ENCODE measurements at places on chromosomes 13 and 19.
A peak's percentile ranks its signal among the peaks of the same experiment; 100 is the strongest.

DNA sequence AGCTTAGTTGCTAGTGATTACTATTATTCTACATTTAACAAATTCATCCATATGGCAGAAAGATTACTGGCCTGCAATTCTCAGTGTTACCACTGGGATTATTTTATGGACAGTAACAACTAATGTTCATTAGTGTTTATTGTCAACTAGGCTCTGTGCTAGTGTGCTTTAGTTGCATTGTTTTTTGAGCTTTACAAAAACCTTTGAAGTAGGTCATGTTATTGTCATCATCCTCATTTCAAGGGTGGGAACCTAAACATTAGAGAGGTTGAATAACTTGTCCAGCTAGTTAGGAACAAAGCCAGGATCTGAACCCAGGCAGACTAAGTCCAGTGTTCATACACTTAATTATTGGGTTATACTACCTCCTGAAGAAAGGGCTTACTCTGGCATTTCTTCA lies 27.8 kb upstream of the TDRD3 start:
- DNase-seq, result no peak

DNA sequence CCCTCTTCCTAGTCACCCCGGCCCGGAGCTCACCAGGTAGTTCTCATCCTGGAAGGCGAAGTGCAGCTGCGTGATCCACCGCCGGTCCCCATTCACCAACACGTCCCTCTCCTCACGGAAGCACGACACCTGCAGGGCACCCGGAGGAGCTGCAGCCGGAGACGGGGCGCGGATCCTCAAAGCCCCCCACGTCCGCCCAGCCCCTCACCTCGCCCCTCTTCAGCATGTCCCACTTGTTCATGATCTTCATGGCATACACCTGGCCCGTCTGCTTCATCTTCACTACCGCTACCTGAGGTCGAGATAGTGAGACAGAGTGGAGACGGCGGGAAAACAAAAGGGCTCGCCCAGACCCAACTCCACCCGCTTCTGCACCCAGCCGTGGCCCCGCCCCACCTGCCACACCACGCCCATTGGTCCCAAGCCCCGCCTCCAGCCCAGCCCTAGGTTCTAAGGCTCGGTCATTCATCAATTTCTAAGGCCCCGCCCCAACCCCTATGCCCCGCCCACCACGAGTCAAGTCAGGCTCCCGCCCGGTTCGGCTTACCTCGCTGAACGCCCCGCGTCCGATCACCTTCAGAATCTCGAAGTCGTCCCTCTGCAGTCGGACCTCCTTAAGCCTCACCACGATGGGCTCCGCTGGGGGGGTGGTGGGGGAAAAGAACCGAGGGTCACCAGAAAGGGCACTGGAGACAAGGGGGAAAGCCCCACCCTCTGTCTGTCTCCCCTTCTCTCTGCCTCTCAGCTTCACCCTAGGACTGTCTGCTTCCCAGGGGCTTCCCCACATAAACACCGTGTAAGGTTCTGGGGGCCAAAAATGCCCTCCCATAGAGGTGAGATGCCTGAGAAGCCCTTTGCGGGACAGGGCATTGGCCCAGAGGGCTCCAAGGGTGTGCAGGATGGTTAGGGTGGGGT lies 2.8 kb downstream of the DMPK start:
- peak; percentile 81 for DNase-seq

DNA sequence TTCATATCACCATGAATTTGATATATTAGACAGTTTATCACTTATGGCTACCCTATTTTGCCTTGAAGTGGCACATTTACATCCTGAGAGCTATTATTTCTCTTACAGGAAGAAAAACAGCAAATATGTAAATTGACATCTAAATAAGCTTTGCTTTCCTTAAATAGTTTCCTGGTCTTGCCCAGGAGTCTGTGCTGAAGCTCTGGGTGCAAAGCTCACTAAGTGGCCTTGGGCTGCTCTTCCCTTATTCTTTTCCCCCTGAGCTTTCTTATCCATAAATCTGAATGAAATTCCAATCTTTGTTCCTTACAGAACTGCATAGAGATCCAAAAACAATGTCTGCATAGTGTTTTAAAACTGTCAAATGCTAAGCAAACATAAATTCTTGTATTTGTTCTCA lies 56.3 kb downstream of the TNFSF13B start:
- no peak for DNase-seq

- DNase-seq, result no peak
Observed at GRCh38 chr13:107961849-107962608, 253.3 kb downstream of the LIG4 start.

DNA sequence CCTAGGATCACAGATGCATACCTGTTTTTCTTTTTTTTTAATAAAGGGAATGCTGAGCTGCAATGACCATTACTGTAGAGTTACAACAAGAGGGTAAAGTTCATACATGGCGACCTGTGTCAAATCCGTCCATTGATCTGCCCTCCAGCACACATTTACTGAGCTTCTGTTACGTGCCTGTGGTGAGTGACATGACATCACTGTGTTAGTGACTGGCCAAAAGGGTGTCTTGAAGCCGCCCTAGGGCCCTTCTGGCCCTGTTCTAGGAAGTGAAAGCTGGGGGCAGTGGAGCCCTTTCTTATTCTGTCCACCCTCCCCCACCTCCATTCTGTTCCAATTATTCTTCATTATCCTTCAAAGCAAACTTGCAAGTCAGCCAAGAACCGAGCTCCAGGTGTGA lies 66.3 kb downstream of the ZIC5 start:
- peak; percentile 91 for DNase-seq

GRCh38 chr13:41919741-41920487 lies 41.0 kb downstream of the VWA8 start:
- no peak for DNase-seq

DNA sequence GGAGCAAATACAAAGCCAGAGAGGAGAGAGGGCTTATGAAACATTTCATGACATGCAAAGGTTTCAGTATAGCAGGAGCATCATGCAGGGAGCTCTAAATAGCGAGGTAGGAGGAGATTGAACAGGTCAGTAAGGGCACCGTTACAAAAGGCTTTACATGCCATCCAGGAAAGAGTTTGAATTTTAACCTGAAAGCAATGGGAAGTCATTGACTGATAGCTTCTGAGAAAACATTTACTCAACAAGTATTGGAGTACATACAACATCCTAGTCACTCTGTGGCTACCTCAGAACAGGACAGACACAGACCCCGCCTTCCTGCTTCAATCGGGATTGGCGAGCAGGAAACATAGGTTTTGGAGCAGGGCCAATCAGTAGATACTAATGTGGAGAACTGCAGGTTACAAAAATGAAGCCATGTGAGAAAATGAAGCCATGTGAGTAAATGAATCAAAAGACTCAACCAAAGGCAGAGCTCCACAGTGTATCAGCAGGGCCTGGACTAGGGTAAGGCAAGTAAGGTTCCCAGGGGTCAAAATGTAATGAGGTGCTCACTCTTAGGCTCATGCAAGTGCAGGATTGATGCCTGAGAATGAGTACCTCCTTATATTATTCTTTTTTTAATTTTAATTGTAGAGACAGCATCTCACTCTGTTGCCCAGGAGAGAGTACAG lies 46.8 kb upstream of the FNDC3A start:
- no peak for DNase-seq

DNA sequence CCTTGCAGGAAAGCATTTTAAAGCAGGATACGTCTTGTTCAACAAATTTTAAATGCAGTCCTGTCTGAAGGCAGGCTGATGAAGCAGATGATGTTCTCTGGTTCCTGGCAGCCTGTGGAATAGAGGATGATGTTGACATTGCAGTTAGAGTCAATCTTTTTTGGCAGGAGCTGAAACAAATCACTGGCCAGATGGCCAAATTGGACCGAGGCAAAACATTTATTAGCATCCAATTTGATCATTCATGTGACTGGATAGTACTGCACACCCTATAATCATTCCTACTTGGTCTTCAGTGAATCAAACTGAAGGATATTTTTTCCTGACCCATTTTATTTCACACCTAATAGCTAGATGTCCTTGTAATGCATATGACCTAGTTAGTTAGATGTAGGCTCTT lies 172.2 kb upstream of the SLC10A2 start:
- DNase-seq, result no peak

GRCh38 chr13:80224468-80224867 lies 116.5 kb downstream of the SPRY2 start:
- no peak for DNase-seq

DNA sequence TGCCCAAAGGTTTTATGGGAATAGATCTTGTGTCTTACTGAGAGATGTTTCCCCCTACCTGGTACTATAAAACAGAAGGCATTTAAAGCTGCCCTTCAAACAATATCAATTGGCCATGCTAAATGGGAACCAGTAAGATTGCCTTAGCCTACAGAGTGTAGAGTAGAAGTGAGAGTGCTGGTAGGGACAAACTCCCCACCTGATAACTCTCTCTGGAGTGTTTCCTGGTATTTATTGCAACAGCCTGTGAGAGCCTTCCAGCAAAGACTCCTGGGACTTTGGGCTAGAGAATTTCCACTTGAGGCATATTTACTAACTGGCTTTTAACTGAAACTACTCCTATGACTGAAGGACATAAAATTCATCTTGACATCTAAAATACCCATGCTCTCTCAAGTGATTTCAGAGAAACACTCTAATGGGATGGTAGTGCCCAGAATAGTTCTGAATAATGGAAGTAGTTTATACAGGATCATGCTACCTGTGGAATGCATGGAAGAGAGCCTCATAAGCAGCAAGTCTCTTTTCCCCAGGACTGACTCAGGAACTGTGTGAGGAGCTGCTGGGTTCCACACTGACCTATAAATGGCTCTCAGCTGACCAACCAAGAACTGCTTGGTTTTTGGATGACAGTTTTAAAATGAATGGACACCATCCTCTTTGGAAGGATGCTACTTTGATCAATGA lies 132.7 kb upstream of the SLITRK5 start:
- DNase-seq, result peak; percentile 22

GRCh38 chr19:48400018-48400742 lies 6.7 kb downstream of the GRIN2D start:
- DNase-seq, result peak; percentile 40

DNA sequence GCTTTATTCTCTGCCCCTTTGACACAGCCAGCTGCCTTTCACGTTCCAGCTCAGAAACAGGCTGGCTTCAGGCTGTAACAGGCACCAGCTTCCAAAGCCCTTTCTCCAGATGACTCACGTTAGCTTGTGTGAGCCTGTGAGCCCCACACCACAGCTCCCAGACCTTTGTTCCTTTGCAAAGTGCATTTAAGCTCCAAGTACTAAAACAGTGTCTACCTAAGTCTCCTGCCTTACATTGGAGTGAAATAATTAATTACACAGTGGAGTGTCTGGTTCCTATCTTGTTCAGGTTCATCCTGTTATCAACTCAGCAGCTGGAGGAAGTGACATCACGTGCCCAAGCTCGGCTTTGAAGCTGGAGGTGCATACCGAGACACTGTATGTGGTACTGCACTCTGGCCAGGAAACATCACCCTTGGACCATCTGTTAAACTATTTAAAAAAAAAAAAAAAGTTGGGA lies 475.8 kb downstream of the FOXO1 start:
- DNase-seq, result peak; percentile 10

- DNase-seq, result no peak
Observed at GRCh38 chr13:38902551-38902950, 88.1 kb downstream of the STOML3 start.

DNA sequence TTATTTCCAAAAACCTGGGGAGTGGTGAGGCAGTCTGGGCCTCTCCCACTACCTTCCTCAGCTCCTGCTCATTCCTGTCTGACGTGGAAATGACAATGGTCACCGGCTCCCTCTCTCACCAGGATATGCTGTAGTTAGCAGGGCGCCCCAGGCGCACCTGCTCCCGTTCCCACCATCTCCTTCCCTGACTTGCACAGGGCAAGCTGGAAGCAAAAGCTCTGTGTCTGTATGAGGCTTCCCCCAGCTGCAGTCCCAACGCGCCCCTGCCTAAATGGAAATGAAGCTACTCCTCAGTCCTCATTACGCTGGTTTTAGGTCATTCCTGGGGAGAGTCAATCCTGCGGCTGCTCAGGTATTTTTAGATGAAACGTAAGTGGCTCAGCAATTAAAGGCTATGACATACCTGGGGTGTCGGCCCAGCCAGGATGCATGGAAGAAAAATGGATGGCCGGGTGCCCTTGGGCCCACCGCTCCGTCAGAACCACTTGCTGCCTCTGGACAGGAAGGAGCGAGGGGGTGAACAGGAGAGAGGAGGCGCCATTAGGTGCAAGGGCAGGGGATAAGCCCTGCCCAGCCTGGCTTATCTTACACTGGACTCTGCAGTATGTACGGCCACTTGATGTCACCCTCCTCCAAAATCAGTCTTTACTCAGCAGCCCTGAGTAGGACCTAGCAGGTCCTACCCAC lies 32.4 kb downstream of the DHRS12 start:
- no peak for DNase-seq

GRCh38 chr19:10390652-10391286 lies 10.4 kb upstream of the TYK2 start:
- DNase-seq, result peak; percentile 47

- DNase-seq, result no peak
Observed at GRCh38 chr13:42270857-42271215, 1.1 kb upstream of the AKAP11 start.

GRCh38 chr13:37427843-37428494 lies 170.6 kb downstream of the POSTN start:
- no peak for DNase-seq

GRCh38 chr19:40369797-40370196 lies 20.2 kb downstream of the HIPK4 start:
- DNase-seq, result no peak

- no peak for DNase-seq
Observed at GRCh38 chr13:114088234-114088633, 44.2 kb downstream of the RASA3 start.

Measured in MV-4-11 (cell line).